CD4-positive, alpha-beta T cell treated with Interleukin-15 for 4 hours (primary cell): ENCODE measurements at places on chromosomes 1 and 21.

GRCh38 chr1:248243204-248243603, 12.0 kb downstream of the OR2M4 start:
- DNase-seq = peak; percentile 27

- DNase-seq = no peak
These were observed 206.0 kb downstream of the LYPLAL1 start for GRCh38 chr1:219379691-219380090.

- no peak for DNase-seq
These were observed 3.4 kb upstream of the KCNN3 start for GRCh38 chr1:154873321-154873950.

DNA sequence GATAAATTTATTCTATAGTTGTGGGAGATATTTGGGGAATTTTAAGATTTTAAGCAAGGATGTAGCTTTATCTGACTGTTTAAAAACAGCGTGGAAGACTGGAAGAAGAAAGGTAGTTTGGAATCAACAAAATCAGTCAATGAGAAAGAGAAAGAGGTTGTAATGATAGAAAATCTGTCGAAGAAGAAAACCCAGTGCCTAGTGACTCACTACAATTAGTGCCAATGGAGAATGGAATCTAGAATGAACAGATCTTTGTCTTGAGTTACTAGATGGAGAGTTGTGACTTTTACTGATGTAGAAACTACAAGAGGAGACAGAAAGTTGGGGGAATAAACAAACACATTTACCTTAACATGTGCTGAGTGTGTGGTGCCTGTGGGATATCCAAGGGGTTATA, 577.8 kb upstream of the NR5A2 start:
- DNase-seq = no peak

DNA sequence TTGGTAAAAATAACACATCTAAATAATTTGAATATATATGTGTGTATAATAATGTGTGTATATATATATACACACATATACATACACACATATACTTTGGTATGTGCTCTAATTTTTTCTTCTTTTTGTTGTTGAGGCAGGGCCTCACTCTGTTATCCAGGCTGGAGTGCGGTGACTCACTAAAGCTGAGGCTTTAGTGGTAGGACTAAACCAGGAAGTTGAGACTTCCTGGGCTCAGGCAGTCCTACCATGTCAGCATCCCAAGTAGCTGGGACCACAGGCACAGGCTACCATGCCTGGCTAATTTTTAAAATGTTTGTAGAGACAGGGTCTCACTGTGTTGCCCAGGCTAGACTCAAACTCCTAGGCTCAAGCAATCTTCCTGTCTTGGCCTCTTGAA, 46.7 kb upstream of the CXADR start:
- no peak for DNase-seq

- peak; percentile 17 for DNase-seq
These were observed 538 bp downstream of the GBP2 start for GRCh38 chr1:89125240-89125912.
